Osteoblast (primary cell): ENCODE measurements at places on chromosomes 1 and 21. TPM values are rescaled to one million over a fixed set of nuclear protein-coding genes. Genes with fewer than 3 reads are reported as not detected.

Gene LRRIQ3
- 0.59 and 0.72 TPM in 2 replicates for total RNA-seq

Gene ITLN2
- not detected in 2 replicates for total RNA-seq

Gene MX2
- total RNA-seq = 12.4 and 14.5 TPM in 2 replicates

Gene CYP4B1
- not detected in 2 replicates for total RNA-seq

Gene NBPF26
- total RNA-seq = 28.6 and 40.7 TPM in 2 replicates

Gene BMP8A
- total RNA-seq = 0.72 and 2.4 TPM in 2 replicates

Gene RO60
- total RNA-seq = 132 and 138 TPM in 2 replicates

Gene SPRR1A
- total RNA-seq = not detected in 2 replicates
